Cardiac fibroblast (primary cell): ENCODE measurements at places on chromosomes 13 and 19.

DNA sequence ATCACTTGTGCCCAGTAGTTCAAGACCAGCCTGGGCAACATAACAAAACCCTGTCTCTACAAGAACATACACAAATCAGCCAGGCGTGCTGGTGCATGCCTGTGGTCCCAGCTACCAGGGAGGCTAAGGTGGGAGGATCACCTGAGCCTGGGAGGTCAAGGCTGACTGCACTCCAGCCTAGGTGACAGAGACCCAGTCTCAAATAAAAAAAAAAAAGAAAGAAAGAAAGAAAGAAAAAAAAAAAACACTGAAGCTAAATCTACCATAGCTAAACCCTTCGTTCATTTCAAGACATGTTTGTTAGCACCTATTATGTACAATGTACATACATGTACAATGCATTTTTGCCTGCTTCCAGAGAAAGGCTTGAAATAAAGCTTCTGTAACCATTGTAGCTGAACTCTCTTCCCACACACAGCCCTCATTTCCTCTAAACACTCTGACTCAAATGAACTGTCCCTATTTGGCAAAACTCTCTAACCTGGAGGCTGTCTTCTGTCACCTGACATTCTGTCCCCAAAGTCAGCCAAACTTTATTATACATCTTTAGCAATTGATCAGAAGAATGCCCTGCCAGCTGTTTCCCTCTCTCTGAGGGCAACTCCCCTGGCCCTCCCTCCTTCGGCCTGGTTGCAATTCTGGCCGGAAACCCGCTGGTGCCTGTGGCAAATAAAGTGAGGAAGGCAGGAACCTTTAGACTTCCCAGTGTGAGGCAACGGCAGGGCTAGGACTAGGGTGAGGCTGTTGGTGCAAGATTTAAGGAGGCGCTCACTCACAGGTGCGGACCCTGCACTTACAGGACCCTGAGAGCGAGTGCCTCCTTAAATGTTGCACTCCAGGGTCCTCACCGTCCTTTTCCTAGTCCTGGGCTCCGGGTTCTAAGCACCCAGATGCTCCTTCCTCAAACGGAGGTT is 1.8 kb downstream of the ETHE1 start:
- DNase-seq, result peak; percentile 55

DNA sequence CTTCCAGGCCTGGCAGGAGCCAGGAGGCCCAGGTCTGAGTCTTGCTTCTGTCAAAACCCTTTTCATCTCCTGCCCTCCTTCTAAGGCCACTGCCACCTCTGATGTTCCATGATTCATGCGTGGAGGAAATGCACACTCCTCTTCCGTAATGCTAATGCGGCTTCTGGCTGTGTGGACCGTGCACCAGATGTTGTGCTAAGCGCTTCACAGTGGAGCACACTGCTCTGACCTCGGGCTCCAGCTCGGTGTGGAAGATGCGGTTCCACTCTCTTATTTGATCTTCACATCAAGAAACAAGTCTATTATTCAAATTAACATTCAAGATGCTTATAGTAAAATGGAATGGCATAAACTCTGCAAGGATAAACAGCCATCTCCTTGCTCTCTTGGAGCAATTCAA is 629.2 kb downstream of the UQCRFS1 start:
- DNase-seq, result no peak

- DNase-seq, result no peak
Measured at GRCh38 chr13:80778297-80778696, 437.4 kb upstream of the SPRY2 start.

DNA sequence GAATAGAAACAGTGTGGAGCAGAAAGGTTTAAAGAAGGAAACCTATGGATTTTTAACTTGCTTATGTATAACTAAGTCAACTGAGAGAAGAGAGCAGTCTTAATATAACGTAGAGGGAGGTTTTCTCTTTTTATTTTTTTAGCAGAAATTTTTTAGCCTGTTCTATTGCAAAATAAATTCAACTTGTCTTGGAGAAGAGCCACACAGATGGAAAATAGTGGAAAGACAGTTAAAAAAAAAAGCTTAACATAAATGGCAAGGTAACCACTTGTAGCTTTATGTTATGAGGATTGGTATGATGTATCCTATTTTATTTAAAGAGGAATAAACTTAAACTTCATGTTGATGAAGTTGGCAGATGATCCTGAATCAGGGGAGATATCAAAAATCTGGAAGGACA is 312.4 kb downstream of the SHISA2 start:
- DNase-seq, result no peak

DNA sequence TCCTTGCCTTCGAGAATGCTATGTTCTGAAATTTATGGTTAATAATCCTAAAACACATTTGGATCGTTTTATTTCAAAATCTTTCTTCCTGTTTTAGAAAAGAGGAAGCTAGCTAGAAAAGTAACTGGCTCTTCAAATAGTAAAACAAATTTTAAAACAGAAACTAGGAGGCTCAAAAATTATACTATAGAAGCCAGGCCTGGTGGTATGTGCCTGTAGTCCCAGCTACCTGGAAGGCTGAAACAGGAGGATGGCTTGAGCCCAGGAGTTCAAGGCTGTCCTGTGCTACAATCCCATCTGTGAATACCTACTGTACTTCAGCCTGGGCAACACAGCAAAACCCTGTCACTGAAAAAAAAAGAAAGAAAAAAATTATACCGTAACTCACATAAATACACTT is 57.9 kb downstream of the ELF1 start:
- no peak for DNase-seq

- DNase-seq, result peak; percentile 25
Measured at GRCh38 chr13:49821216-49822009, 28.9 kb upstream of the KPNA3 start.

GRCh38 chr13:37109051-37109678 is 3.7 kb upstream of the CSNK1A1L start:
- DNase-seq, result peak; percentile 85

GRCh38 chr13:79079351-79079839 is 326.7 kb downstream of the RBM26 start:
- DNase-seq, result no peak

- DNase-seq, result no peak
Measured at GRCh38 chr13:20227730-20228129, 4.4 kb downstream of the GJB6 start.

DNA sequence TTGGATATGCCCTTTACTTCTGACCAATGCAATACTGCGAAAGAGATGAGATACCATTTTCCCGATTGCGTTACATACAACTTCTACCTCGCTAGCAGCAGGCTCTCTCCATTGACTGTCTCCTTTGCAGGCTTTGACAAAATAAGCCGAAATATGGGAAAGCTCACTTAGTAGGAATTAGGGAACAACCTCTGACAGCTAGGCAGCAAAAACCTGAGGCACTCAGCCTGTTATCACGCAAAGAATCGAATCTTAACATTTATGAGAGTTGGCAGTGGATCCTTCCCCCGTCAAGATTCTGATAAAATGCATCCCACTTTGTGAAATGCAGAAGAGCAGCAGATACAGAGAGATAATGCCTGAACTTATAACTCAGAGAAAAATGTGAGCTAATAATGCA is 1379.5 kb upstream of the PCDH9 start:
- no peak for DNase-seq

DNA sequence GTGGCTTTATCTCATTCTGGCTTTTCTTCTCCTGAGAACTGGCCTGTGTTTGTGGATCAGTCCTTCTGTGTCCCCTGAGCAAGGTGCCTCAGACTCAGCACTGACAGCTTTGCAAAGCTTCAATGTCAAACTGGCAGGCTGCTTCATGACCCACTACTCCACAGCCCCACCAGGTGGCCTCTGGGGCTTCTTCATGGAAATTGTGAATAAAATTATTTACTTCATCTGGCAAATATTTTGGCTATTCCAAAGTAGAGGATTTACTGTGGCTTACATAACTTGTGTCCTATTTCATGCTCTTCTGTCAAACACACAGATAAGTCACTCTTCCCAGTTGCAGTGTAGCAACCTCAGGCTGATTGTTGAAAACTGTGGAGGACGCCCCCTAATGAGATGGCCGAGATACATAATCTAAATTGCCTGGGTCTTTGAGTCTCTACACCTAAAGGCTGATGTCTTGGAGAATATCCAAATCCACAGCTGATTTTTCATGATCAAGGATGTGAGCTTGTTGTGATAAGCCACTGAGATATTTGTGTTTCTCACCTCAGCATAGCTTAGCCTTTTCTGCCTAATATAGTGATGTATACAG is 721.9 kb upstream of the SLC10A2 start:
- DNase-seq, result no peak

DNA sequence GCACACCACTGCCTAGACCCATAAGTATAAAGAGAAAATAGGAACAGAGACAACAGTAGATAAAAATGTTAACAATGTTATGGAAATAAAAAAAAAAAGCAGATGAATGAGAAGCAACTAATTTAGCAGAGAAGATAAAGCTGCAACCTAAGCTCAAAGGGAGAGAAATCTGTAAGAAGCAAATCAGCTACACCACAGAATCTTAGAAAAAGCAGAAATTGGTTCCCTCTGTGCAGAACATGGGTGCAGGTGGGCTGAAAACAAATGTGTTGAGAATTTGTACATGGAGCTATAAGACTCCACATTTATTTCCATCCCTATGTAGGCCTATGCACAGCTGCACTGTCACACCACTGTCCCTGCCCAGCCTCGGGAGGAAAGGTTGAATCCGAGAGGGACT is 44.8 kb upstream of the KATNAL1 start:
- no peak for DNase-seq

DNA sequence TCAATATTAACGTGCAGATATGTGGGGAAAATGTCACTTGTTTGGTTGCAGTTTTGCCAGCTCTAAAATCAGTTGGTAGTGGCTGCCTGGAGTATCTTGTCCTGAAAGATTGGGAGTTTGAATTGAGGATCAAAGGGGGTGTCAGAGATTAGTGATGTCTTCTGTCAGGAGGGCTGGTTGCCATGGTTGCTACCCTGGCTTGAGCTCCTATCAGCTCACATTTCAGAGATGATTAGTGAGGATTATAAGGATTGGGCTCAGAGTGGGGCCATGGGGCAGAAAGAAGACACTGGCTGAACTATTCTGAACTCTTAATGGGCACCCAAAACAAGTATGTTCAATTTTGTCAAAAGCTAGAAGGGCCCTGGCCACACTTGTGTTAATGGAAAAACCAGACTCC is 95.5 kb upstream of the RNF113B start:
- DNase-seq, result no peak
